ENCODE measurements at places on chromosomes 1 and 21. TPM values are rescaled to one million over a fixed set of nuclear protein-coding genes. Genes with fewer than 3 reads are reported as not detected.

Gene KCNK2
- not detected for total RNA-seq

Gene SH2D1B
- not detected for total RNA-seq

Gene CLCA2
- total RNA-seq: not detected

Gene CD5L
- not detected for total RNA-seq

Gene USH2A
- total RNA-seq: not detected

DNA sequence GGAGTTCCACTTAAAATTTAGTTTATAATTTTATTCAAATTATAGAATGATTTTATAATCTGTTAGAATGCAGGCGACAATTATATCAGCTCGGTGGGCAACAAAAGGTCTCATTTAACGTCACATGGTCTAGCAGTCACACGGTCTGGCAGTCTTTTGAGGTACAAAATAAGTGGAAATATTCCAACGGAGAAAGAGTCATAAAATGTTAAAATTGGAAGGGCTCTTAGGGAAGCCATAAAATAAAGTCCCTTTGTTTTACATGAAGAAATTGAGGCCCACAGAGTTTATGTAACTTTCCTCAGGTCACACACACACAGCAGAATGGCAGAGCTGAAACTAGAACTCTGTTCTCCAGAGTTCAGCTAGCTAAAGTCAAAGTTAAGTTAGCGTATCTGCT lies 84.4 kb upstream of the QSOX1 start:
- no peak for DNase-seq

DNA sequence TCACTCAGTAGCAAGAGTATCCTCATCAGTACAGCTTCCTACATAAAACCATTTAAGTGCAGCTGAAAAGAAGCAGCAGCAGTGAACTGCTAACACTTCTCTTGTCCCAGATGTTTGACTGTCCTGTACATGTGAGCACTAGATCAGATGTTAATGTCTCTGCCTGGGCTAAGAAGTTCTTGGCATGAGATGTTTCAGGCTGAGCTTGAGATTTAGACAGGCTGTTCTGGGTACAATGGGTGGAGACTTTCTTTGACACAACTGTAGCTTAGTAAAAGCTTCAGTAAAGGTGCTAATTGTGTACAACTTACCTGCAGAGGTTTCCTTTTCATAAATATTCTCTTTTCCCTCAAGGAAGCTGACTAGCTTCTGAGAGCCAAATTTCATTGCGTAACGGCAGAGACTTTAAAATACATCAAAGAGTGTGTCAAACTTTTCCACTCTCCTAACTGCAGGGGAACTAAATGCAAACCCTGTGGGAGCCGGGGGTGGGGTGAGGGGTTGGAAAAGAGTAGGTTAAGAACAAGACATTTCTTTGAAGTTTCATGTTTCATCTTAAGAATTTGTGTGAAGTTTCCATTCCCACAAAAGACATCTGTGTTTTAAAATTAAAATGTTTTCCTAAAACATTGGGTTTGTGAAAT lies 82.1 kb upstream of the CCDC190 start:
- no peak for DNase-seq

DNA sequence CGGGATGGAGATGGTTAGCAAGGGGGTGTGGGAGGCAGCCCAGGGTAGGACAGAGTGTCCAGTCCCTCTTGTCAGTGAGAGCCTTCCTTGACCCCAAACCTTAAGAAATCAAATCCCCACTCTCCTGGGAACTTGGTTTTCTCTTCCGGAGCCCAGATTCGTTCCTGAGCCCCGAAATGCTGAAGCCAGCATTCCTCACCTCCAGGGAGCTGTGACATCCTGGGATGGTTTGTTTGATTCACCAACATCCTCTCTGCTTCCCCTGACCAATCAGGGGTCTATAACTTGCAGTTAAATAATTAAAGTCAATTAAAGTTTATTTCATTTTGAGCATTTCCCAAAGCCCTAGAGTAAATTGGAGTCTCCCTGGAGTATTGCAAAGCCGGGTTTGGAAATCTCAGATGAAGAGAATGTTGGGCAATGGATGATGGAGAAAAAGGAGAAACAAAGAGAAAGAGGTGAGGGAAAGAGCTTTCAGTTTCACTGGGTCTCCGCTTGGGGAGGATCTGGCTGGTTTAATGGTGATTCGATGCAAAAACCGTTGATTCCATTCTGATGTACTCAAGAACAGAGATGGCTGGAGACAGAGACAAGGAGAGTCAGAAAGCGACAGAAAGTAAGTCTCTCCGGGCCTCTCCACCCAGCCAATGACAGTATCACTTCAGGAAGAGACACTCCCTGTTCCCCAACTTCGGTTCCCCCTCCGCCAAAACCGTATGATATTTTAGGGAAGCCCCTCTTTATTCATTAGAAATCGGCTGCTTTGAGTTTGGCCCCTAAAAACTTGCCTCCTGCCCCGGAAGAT lies 12.8 kb upstream of the ALX3 start:
- DNase-seq: no peak

GRCh38 chr1:206873603-206874188 lies 8.3 kb downstream of the IL20 start:
- no peak for DNase-seq

- DNase-seq: peak; percentile 30
Measured at GRCh38 chr1:247415423-247416361, at the start of gene NLRP3. TSS of gene NLRP3 (plus strand) at chr1:247416173. CDS start at chr1:247418801, 2,628 bp downstream.

DNA sequence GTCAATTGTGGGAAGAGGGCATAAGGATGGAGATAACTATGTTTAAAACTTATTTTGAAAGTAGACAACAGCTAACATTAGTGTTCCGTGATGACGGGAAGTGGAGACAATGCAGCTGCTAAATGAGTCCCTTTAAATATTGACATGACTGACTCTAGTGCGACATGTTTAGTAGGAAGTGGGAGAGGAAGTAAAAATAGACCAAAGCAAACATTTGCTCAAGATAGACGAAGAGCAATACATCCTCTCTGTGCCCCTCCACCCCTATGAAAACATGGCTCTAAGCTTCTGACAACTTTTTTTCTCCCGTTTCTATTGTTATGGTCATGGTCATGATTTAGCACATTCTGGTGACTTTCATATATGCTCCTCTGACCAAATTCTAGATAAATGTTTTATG lies 60.0 kb upstream of the HMCN1 start:
- no peak for DNase-seq

DNA sequence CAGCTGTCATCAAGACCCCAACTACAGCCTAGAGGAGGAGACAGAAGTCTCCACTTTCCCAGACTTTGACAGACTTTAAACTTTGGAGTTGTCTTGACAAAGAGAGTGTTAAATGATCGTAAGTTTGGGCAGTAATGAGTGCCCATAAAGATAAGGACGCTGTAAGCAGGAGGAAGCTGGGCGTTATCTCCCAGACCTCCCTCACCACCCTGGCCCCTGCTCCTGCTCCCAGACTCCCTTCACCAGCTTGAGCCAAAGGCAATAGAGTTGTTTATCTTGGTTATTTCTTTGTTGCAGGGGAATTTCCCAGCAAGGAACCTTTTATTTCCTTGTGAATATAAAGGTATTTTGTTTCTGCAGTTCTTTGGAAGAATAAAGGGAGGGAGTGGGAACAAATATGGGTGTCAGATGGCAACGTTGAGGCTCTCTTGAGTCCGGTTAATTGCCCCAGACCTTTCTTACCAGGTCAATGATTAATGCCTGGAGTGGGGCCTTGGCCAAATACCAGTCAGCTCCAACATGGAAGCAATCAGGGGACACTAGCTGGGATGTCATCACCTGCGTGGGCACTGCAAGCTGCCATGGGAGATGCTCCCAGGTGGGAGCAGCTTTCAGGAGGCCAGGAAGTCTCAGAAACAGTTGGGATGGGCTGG lies 4.4 kb downstream of the PIGR start:
- DNase-seq: no peak

DNA sequence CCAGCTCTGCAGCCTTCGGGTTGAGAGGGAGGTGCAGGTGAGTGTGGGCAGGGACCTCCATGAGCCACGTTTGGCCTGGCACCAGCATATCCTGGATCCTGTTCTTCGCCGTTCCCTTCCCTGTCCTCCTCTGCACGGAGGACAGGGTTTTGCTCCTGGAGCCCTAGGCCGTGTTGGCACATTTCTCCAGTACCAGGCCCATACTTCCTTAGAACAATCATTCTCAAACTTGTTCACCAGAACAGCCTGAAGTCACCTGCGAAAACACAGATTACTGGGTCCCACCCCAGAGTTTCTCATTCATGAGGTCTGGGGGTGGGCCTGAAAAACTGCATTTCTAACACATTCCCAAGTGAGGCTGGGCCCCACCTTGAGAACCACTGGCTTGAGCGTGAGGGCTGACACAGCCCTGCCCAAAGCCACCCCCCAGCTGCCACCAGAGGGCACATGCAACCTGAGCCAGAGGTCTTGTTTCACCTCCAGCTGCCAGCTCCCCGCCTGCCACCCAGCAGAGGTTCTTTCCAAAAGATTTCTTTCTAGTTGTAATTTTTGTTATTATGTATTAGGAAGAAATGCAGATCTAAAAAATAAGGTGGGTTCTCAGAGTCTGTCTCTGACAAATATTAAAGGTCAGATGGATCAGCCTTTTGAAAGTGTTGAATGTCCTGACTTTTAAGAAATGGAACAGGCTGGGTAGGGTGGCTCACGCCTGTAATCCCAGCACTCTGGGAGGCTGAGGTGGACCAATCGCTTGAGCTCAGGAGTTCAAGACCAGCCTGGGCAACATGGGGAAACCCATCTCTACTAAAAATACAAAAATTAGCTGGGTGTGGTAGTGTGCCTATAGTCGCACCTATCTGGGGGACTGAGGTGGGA lies 39.6 kb upstream of the LDLRAP1 start:
- DNase-seq: peak; percentile 77

DNA sequence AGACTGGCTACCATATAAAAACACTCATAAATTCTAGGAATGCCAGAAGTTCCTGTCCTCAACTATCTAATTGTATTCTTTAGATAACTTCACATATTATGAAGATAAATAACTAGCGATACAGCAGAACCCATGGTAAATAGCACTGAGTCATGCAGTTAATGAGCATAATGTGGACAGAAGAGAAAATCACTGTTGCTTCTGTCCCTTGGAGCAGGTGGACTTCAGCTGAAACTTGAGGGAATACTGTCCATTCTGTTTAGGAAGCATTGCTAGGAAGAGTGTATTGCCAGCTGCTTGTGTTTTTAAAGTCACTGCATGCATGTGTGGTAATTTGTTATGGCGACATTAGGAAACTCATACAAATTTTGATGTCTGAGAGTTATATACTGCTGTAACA lies 854.4 kb downstream of the LTN1 start:
- DNase-seq: no peak

DNA sequence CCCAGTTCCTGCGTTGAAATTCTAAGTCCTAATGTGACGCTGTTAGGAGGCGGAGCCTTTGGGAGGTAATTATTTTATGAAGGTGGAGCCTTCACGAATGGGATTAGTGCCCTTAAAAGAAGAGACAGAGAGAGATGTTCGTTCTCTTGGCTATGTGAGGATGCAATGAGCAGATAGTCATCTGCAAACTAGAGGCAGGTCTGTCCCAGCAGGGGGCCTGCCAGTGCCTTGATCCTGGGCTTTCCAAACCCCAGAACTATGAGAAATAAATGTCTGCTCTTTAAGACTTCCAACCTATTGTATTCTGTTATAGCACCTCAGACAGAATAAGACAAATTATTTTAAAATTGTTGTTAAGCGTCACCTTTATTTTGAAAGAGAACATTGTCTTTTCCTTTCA lies 123.1 kb upstream of the KCNJ6 start:
- DNase-seq: no peak

DNA sequence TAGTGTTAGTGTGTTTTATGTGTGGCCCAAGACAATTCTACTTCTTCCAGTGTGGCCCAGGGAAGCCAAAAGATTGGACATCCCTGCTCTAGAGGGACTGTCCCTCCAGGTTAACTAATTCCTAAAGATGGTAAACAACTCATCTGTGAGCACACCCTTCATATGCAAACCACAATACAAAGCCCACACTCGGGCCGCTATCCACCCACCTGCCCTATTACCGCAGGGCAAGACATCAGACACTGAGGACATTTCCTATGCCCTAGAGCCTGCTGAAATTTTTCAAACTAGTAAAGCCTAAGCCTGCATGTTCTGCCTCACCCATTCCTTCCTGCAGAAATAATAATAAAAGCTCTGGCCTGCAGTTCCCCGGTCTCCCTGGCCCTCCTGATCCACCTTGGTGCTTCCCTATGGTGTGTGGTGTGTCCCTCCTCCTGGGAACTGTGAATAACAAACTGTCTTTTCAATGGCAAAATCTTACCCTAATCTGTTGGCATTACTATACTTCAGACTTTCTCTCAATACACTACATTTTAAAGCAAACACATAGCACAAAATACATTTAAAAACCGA lies 39.3 kb upstream of the NTPCR start:
- DNase-seq: no peak

- DNase-seq: no peak
Measured at GRCh38 chr1:11248169-11248568, 14.2 kb downstream of the MTOR start.

DNA sequence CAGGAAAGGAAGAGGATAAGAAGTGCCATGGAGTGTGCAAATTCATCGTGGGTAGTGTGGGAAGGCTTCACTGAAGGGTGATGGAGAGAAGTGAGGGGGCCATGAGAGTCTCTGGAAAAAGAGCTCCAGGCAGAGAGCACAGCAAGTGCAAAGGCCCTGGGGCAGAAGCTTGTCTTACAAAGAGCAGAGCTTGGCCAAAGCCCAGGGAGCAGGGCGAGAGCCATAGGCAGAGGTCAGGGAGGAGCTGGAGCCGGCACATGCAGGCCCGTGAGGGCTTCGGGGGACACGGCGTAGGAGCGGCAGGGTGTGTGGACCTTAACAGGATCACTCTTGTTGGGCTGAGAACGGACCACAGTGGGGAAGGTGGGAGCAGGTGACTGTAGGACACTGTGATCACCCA lies 83.7 kb upstream of the EDN2 start:
- no peak for DNase-seq

GRCh38 chr1:59124166-59124565 lies 172.7 kb upstream of the FGGY start:
- no peak for DNase-seq

DNA sequence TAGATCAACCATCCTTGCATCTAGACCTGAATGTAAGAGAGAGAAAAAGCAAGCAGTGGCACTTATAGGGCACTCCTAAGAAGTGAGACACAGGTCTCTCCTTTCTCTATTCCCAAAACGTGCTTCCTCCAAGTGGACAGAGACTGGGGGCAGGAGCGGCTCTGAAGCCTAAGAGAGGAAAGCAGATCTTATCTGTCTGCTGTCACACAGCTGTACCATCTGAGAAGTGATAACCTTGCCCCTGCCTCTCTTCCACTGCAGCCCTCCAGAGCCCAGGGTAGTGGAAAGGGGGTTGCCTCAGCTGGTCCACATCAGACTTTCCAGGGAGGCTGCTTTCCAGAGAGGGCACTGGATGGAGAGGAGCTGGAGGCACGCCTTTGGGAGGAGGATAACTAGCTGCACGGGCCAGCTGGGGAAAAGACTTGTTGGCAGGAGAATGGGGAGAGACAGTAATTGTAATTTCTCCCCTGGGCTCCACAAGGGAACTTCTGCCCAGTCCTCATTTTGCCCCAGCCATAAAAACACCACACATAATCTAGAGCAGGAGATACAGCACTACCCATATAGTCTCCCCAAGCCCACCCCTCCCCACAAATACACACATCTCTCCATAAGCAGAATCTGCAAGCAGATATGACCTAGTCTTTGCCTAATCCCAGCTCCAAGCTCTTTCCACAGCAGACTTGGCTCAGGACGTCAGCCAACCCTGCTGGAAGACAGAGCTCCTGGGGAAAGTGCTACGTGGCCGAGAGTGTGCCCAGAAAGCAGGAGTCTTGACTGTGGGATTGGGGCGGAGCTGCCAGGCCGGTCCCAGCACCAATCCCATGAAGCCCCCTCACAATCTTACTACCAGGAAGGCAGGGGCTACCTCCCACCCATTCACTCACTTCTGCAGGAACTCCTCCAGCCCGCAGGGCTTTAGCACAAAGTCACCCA lies 31.2 kb downstream of the PIK3C2B start:
- DNase-seq: no peak
